ENCODE measurements at places on chromosomes 13 and 19. TPM values are rescaled to one million over a fixed set of nuclear protein-coding genes. Genes with fewer than 3 reads are reported as not detected.

Gene ZSWIM4
- total RNA-seq, result 14.0 TPM

Gene APOC4
- not detected for total RNA-seq

Gene CAMSAP3
- total RNA-seq, result 72.7 TPM

Gene MEDAG
- 0.89 TPM for total RNA-seq

Gene GIPC1
- total RNA-seq, result 174 TPM

Gene CYP2B6
- total RNA-seq, result not detected

Gene FUZ
- total RNA-seq, result 31.0 TPM

Gene CBARP
- total RNA-seq, result 1.3 TPM

Gene CYP4F12
- 98.5 TPM for total RNA-seq

Gene CERS1
- not detected for total RNA-seq

Gene ZNF548
- total RNA-seq, result 48.5 TPM

Gene RFXAP
- total RNA-seq, result 12.3 TPM

DNA sequence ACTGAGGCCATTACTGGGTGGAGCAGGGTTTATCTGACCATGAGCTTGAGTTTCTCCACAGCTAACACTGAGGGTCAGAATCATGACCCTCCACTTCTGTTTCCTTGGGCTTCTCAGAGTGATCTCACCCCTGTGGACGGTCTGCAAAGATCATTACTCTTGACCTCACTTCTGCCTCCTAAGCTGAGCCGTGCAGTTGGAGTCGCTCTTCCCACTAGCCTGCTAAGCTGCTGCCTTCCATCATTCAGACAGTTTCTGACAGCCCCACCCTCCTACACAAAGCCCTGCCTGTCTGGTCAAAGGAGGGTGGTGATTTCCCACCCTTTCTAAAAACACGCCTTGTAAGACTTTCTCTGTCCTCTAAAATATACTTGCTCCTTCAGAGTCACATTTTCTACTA lies 9.3 kb upstream of the FRY start:
- DNase-seq, result peak; percentile 54

DNA sequence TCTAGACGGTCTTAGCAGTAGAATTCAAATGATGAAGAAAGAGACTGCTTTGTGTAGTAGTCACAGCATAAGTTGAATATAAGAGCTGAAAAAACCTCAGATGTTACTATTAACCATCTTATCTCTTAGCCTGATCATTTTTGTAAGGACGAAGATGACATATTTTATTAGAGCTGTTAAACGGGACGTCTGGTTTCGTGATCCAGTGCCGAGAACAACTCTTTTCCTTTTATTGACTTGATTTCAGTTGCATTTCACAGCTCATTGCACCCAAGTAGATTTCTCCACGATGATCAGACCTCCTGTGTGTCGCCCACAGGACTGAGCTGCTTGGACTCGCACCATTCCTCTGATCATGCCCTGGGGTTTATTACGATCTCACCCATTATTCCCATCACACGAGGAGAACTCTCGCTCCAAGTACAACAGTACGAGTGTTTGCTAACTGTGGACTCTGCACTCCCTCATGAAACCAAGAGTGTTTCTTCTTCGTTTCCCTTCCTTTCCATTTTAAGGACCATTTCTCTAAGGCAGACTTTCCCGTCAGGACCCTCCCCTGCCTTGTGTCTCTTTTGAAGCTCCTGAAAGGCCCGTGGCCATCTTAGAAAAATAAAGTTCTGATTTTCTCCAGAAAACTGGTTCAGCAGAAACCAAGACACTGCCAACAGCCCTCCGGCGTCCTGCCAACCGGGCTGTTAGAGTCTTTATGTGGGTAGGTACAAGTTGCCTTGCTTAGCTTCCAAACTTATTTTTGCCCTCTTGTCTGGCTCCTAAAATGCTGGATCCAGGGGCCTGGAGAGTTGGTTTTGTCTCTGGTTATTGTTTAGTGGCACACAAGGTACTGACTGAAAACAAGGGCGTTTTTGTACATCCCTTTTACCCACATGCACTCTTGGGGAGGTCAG lies 48.2 kb upstream of the RNF113B start:
- no peak for DNase-seq

DNA sequence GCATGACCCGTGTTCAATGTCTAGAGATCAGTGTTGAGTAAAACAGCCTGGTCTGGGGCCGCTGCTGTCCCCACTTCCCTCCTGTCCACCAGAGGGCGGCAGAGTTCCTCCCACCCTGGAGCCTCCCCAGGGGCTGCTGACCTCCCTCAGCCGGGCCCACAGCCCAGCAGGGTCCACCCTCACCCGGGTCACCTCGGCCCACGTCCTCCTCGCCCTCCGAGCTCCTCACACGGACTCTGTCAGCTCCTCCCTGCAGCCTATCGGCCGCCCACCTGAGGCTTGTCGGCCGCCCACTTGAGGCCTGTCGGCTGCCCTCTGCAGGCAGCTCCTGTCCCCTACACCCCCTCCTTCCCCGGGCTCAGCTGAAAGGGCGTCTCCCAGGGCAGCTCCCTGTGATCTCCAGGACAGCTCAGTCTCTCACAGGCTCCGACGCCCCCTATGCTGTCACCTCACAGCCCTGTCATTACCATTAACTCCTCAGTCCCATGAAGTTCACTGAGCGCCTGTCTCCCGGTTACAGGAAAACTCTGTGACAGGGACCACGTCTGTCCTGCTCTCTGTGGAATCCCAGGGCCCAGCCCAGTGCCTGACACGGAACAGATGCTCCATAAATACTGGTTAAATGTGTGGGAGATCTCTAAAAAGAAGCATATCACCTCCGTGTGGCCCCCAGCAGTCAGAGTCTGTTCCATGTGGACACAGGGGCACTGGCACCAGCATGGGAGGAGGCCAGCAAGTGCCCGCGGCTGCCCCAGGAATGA lies 1.5 kb upstream of the CEACAM5 start:
- DNase-seq, result peak; percentile 79

DNA sequence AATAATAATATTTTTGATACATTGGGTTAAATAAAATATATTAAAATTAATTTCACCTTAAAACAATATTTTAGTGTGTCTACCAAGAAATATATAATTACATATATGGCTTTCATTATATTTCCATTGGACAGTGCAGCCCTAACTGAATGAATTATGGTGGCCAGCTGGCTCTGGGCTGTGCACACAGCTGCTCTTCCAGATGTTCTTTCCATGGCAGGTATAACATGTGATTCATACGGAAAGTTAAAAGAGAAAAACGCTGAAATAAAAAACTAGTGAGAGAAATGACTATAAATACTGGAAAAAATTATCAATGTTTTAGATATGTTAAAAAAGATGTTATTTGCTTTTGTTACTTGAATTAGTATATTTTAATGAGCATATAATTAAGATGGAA lies 216.3 kb downstream of the RGCC start:
- no peak for DNase-seq

DNA sequence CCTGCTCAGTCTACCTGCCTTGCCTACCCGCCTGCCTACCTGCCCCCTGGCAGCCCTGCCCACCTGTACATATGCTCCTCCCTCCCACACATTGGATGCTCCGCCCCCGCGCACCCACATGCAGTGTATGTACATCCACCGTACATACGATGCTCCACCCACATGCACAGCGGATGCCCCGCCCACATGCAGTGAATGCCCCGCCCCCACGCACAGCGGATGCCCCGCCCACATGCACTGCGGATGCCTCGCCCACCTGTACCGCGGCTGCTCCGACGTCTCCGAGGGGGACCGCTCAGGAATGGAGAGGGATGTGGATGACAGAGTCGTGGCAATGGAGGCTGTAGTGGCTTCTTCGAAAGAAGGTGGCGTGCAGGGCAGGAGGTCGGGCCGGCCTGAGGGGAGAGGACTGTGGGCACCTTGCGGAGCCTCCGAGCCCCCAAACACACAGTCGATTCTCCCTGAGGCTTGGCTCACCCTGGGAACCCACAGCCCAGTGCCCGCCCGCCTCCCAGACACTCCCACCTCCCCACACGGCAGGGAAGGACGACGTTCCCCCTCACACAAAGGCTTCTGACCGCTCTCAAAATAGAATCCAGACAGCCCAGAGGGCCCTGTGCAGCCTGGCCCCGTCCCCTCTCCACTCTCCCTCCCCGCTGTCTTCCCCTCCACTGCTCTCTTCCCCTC lies 16.5 kb upstream of the CACTIN start:
- no peak for DNase-seq

GRCh38 chr13:80921971-80922370 lies 581.0 kb upstream of the SPRY2 start:
- DNase-seq, result no peak

DNA sequence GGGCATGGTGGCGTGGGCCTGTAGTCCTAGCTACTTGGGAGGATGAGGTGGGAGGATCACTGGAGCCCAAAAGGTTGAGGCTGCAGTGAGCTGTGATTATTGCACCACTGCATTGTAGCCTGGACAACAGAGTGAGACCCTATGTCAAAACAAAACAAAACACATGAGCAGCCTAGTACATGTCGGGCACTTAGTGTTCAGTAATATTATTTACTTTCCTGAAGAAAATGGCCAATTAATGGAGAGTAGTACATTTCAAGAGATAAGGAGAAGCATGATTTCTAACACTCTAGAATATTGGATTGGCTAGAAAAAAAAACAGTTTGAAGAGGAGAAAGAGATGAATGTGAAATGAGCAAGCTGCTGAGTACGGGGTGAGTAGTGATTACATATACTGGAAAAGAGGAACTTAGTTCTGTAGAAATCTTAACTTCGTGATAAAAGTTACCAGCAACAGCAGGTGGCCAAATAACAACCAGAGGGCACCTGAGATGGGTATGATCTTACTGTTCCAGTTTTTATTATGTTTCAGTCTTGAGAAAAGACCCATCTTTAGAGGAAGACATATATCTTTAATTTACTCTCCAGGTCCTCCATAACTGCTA lies 36.2 kb downstream of the SPATA13 start:
- DNase-seq, result no peak

DNA sequence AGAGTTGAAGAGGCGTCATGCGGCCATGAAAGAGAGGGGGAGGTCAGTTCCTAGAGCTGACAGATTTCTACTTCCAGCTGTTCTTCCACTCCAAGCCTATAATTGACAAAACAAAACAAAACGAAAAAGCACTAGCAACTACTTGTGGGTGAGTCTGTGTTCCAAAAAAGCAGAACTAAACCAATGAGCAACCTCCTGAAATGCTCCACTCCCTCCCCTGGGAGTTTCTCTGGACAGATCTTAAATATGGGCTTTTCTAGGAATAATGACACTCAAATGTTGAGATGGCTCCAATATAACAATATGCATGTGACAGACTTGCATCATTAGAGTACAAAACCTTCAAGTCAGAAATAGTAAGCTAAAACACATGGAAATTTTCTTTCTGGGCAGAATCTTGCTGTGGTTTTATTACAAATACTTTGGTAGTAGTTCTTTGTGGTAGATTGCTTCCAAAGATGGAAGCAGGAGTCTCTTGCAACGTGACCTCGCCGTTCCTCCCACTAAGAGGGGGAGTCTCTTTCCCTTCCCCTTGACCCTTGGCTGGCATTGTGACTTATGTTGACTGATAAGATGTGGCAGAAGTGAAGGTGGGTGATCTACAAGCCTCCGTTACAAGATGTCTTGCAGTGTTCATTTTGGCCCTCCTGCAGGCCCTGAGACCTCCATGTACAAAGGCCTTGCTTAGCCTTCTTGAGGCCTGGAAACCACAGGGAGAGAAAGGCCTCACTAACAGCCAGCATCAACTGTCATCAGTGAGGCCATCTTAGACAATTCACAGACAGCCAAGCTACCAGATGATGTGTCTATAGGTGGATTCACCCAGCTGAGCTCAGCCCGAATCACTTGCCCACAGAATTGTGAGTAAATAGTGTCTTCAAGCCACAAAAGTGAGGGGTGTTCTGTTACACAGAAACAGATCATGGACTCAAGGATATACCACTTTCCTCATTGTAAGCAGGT lies 173.1 kb upstream of the RFC3 start:
- DNase-seq, result peak; percentile 60

DNA sequence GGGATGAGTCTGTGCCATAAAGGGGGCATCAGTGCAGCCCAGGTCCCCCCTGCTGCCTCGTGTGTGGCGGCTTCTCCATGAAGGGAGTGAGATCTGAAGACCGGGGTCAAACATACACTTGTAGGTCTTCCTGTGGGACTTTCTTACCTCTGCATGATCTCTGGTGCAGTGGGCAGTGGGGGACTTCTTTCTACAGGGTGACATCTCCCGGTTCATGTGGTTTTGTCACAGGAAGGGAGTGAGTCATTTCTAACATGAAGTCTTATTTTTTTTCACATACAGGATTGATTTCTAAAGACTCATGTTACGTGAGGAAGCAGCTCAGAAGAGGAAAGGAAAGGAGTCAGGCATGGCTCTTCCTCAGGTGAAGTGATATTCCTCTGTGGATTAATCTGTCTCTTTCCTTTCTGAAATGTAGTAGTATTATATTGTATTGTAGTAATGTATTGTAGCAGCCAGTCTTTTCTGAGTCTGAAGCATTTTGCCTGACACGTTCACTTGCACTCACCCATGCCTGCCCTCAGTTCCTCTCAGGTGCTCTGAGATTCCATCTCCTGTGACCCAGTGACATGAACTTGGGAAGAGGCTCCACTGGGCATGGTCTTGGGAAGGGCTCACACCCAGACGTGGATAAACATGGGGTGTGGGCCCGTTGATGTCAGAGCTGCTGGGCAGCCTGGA lies 15.7 kb downstream of the ZNF808 start:
- DNase-seq, result no peak

- no peak for DNase-seq
Measured at GRCh38 chr19:38538386-38538785, 79.4 kb downstream of the MAP4K1 start.

DNA sequence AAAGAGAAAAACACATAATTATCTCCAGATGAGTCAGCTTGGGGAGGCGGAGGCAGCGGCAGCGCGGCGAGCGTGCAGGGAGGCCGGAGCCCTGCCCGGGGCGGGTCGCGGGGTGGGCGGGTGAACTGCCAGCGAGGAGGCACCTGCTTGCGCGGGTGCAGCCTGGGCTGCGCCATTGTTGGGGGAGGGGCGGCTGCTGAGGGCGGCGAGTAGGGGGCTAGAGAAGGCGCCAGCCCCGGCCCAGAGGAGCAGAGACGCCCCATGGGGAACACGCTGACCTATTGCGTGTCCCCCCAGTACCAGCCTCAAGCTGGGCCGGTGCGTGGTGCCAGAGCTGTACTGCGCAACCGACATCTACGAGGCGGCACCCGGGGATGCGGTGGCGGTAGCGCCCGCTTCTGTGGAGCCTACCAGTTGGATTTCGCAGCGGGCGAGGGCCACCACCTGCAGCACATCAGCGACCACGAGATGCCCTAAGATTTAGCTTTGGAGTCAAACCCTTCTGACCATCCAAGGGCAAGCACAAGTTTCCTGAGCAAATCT lies 16.7 kb downstream of the ZNF100 start:
- DNase-seq, result no peak

DNA sequence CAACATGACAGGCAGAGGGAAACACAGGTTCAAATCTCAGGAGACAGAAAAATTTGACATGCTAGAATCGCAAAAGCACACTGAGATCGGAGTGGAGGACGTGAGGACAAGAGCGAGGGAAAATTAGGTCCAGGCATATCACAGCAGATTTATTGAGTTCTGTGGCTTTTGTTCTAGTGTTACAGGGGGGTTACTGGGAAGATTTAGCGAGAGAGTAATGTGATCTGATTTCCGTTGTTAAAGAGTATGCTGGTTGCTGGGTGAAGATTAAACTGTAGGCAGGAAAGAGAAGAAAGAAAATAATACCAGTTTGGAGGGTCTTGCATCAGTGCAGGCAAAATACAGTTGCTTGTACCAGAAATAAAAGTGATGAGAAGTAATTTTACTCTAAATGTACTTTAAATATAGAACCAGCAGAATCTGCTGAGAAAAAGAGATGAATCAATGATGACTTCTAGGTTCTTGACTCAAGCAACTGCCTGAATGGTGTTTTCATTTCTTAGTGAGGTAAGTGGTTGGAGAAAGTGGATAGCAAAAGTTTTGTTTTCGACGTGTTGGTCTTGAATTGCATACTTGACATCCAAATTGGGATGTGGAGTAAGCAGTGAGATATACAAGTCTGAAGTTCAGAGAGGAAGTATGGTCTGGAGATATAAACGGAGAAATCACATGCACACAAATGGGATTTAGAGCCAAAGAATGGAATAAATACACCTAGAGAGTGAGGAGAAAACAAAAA lies 35.7 kb downstream of the UFM1 start:
- no peak for DNase-seq
